ENCODE measurements at places on chromosomes 7 and 10.
A peak's percentile ranks its signal among the peaks of the same experiment; 100 is the strongest.

GRCh38 chr7:137475966-137476365 is 132.4 kb upstream of the PTN start:
- no peak for DNase-seq

- no peak for DNase-seq
Observed at GRCh38 chr7:143901332-143901667, 676 bp downstream of the TCAF1 start.

- no peak for DNase-seq
Observed at GRCh38 chr10:60906411-60906810, 37.6 kb downstream of the RHOBTB1 start.

DNA sequence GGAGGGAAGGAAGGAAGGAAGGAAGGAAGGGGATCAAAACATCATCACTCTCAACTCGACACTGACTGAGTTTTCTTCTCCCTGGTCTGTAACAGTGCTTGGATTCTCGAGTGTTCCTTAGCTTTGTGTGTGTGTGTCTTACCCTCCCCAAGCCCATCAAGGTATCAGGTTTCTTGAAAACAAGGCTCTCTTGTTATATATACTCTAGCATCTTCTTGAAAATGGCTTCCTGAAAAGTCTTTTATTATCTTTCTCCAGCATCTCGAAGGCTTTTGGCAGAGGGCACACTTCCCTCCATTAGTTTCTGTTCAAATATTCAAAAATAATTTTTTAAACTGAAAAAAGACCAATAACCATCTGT is 13.4 kb downstream of the SERPINE1 start:
- no peak for DNase-seq

- DNase-seq, result peak; percentile 70
Observed at GRCh38 chr7:143892527-143893300, 9.3 kb downstream of the TCAF1 start.

DNA sequence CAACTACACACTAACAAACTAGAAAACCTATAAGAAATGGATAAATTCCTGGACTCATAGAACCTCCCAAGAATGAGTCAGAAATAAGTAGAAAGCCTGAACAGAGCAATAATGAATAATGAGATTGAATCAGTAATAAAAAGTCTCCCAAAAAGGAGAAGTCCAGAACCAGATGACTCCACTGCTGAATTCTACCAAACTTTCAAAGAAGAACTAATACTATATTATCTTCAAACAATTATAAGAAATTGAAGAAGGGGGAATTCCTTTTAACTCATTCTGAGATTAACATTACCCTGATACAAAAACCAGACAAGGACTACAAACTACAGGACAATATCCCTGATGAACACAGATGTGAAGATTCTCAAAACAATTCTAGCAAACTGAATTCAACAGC is 47.8 kb upstream of the CDK6 start:
- DNase-seq, result no peak

DNA sequence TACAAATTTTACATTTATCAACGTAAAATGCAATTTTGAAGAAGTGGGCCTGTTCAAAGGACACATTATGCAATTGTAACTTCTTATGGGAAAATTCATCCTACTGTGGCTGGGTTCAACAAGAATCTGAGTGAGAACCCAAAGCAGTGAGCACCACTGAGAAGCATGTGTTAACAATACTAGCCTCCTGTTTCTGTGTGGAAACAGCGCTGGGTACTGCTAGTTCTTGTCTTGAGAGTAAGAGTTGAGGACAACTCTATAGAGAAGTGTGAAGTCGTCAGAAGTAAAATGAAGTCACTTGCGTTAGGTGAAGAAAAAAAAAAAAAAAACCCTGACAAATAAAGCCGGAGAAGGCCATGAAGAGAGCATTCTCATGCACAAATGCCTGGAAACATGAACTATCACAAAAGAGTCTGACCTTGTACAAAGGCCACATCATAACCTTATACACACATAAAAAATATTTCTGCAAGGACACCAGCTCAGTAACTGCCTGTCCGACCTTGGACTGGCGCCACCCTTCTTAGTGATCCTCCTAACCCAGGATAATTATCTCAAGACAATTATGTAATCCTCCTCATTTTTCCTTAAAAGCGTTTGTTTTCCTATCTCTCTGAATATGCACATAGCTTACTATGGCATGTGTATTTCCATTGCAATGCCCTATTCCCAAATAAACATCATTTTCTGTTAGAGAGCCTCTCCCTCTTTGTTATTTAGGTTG is 554.9 kb downstream of the HTR7 start:
- no peak for DNase-seq

DNA sequence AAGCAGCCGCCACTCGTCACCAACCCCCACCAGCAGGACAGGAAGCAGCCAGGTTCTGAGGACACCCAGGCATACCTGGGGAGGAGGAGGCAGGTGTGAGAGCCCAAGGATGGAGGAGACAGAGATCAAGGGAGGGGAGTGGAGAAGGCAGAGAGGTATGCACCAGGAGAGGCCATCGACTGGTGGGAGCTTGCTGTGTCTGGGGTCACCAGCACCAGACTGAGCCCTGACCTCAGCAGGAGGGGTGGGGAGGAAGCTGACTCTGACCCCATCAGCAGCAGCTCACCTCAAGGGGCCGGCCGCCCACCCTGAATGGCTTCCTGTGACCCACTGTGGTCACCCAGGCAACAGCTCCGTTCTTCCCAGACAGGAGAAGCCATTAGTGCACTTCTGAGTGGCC is 7.8 kb downstream of the VIPR2 start:
- DNase-seq, result no peak

DNA sequence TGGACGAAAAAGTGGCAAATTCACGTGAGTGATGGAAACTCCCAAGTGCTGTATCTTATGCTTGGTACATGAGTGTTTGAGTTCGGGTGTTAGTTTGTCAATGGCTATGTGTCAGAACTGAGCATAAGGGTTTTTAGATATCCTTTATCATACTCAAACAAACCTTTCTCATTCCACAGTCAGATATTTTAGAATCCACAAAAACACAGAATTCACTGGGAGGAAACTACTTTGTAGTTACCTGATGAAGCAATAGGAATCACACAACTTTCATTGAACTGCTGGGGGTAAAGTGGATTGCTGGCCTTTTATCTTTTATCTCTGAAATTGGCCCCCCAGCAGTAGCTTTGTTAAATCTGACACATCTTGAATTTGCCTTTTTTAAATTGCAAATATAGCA is 64.0 kb downstream of the DKK1 start:
- DNase-seq, result no peak

DNA sequence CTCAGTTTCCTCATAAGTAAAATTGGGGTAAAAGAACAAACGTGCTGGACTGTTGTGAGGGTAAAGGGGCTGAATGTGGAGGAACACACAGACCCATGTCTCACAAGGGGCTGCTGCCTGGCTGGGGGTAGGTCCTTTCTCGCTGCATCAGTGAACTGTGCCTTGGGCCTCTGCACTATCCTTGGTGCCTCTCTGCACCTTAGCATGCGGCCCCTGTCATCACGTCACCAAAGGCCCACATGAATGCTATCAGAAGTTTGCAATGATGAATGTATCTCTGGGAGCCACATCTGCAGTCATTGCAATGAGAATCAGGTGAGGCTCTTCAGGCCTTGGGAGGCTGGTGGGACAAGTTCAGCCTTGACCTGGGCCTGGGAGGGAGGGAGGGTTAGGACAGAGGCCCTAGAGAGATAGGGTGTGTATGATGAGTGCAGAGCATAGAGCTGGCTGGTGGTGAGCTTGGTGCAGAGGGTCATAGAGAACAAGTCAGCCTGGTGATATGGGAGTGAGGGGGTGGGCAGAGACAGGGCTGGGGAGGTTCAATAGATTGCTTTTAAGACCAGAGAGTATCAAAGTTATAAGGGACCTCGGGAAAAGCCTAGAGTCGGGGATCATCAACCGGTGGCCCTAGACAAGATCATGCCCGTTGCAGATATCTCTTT is 308.4 kb downstream of the RPS24 start:
- no peak for DNase-seq

- DNase-seq, result no peak
Observed at GRCh38 chr7:10797157-10797556, 176.5 kb upstream of the PHF14 start.

DNA sequence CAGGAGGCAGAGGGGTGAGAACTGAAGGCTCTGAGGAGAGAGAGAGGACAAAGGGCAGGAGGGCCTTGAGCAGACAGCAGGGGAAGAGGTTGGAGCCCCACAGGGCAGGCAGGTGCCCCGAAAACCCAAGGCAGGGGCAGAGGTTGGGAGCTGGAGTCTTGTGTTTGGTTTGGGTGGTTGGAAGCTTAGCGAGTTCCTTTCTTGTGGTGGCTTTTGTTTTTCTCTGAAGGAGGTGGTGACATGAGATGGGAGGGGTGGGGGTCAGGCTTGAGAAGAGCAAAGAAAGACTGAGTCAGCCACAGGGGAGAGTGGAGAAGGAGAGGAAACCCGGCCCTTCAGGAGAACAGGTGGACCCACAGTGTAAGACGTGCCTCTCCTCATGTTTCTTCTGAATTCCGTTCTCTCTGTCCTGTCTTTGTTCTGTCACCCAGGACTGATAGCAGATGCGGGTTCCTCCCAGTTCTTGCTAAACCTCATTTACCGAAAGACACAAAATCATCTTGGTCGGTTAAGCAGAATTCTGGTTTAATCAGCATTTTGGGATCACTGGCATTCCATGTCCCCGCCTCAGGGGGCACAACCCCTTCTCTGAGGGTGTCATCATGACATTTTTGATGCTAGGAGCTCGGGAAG is 95.3 kb downstream of the INSYN2A start:
- DNase-seq, result no peak

DNA sequence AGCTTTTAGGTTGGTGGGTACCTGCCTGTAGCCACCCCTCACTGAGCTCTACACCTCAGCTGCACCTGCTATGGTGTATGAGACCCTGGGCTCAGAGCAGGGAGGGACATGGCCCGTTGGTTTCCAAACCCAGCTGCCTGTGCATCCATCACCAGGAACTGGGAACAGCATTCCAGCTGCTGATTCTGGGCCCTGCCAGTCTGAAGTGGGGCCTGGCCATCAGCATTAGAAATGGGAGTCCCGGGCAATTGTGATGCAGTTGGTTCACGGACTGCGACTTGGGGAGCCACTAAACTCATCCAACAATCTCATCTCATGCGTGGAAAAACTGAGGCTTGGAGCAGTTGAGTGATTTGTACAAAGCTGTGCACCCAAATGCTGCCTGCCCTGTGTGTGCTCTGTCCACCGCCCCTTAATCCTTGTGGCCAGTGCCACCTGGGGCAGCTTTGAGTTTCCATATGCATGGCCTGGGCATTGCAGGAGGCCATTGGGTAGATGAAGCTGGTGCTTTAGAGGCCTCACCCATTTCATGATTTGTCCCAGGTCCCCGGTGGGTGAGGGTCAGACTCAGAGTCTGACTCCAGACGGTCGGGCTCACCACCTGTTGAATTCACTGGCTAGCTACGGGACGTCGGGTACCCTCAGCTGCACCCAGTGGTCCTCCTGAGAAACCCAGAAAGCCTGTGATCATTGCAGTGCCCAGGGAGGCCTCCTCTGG is 109.0 kb upstream of the SHH start:
- DNase-seq, result no peak

- no peak for DNase-seq
Observed at GRCh38 chr10:21385536-21385935, 139.9 kb downstream of the SKIDA1 start.

GRCh38 chr10:17655567-17656146 is 11.7 kb downstream of the STAM start:
- no peak for DNase-seq

DNA sequence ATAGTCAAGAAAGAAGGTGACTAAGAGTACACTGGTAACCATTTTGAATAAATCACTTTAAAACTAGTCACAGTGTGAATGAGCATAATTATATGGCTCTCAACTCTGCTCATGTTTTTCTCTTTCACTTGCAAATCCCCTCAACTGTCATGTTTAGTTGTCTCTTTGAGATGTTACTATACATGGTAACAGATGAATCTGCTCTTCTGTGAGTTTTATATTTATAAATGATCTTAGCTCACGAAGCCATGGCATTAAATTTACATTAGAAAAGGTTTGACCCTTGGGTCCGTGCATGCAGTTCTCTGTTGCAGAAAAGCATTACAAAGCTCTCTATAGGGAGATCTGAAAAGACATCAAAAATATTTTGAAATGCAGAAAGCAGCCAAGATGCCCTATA is 33.0 kb upstream of the LRRTM3 start:
- DNase-seq, result no peak

DNA sequence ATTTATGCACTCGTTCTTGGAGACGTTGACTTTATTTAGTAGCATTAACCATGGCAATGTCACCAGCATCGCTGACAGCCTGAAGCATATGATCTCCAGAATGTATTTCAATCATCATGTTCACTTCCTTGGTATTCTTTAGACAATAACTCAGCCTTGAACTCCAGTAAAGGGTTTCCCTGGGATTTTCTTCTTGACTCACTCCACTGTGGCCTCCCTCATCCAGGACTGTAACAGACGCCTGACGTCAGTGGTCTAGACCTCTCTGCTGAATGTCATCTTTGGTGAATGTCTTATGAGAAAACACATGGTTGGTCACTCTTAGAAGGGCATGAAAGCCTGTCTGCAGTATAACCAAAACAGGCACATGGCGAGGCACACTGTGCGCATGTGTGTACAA is 64.4 kb downstream of the EGFR start:
- DNase-seq, result no peak

GRCh38 chr7:1028044-1028770 is 16.1 kb upstream of the GPR146 start:
- peak; percentile 95 for DNase-seq

- peak; percentile 31 for DNase-seq
Observed at GRCh38 chr7:142248166-142249160, 9.4 kb downstream of the PRSS58 start.

DNA sequence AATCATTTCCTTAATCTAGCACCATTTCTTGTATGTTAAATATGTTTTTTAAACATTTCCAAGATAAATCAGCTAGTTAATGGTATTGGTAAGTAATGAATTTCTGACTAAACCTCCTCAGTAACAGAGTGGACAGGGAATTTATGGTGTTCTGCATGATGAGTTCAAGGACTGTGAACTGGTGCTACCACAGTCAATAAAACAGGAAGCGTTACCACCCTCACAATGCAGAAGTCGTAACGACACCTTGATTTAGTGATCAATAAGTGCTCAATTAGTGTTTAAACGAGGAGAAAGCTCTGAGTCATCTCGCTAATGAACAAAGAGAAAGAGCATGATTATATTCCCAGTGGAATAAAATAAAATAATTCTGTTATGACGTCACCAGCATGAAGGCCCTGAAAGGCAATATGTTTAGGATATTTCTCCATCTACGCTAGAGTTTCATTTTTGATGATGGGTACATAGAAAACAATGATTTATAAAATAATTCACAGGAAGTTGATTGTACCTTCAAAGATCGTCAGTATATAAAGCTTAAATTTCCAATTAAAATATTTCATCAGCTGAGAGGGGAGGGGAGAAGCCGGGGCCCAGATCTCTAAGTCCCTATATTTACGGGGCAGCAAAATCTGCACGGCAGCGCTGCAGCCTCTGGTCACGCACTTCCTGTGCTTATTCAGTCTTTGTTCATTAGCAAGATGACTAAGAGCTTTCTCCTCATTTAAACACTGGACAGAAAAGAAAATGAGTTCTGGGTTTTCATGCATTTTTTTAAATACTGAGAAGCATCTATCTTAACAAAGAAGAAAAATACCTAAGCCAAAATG is 400.5 kb downstream of the PTPRN2 start:
- DNase-seq, result peak; percentile 39

All from NCI-H69 (cell line).